ENCODE measurements at places on chromosomes 11 and 22.

GRCh38 chr11:1949302-1949701 lies 2.2 kb downstream of the MRPL23 start:
- no peak for DNase-seq

DNA sequence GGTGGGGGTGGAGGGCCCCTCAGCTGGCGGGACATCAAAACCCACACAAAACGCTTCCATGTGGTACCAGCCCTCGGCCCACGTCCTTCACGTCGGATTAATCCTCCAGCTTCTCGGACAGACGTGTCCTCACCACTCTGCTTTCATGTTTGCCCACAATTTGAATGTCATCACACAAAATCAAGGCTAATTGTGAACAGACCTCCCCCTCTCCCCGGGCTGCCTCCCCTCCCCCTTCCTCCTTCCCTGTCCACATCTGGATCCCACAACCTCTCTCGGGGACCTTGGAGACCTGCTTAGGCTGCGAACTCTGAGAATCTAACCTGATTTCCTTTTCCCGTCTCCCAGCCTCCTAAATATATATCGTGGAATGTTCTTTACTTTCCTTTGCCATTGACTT lies 262.9 kb downstream of the MN1 start:
- DNase-seq, result no peak

DNA sequence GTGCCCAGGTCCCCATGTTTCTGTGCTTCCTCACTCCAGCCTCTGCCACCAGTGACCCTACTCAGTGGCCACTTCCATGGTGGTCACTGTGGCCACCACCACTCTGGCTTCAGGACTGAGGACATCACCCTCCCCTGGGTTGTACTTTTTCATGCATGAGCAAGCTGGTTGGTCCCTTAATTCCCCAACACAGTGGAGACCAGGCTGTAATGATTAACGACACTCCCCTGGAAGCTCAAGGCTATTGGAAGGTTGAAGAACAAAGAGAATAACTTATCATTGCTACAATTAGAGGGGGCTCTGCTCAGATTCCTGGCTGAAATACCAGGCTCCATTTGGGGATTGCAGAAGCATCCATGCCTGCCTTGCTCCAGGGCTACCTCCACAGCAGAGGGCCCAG lies 10.5 kb downstream of the PLAAT4 start:
- DNase-seq, result no peak

DNA sequence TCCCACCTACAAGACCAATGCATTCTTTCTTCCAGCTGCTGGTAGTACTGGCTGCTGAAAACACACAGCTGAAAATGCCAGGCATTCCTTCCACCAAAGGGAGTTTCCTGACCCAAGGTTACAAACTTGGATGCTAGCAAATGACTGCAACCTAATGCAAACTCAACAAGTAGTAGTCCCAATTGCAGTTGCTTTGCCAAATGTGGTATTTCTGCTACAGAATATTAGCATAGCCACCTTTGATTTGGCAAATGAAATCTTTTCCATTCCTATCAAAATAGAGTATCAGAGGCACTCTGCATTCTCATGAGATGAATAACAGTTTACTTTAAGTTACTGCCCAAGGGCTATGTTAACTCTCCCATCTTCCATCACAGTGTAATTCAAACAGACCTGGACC lies 172.0 kb upstream of the ARHGAP42 start:
- no peak for DNase-seq

GRCh38 chr11:109423466-109424190 lies 1.6 kb downstream of the C11orf87 start:
- DNase-seq, result no peak

- no peak for DNase-seq
These were observed 45.3 kb upstream of the CD5 start for GRCh38 chr11:61056981-61057380.

GRCh38 chr11:4061700-4062099 lies 32.9 kb upstream of the RRM1 start:
- DNase-seq, result no peak

- DNase-seq, result no peak
These were observed 9.1 kb upstream of the TCF20 start for GRCh38 chr22:42279425-42280020.

DNA sequence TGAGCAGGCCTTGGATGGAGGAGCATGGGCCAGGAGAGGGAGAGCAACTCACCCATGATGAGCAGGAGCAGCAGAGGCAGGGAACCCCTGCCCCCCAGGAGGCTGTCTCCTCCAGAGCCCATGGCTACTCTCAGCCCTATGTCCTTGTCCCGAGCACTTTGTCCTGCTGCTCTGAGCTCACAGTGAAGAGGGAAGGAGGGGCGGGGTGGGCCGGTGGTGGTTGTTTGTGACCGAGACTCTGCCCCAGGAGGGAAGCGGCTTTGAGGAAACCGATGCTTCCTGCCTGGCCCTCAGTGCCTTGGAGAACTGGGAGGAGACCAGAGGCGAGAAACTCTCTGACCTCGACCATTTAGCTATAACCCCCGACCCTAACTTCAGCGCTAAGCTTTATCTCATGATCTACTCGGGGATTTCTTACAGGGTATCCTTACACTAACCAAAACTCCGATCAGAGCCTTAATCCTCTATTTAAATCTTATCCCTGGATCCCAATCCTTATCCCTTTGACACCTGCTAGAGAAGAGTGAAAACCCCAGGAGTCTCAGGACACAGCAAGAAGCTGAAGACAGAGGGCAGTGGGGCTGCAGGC lies at the start of gene ROBO4:
ROBO4 (minus strand) TSS at position 192 of the 589 bp plus-strand sequence; CDS start at position 122, 70 bp downstream.
- no peak for DNase-seq

DNA sequence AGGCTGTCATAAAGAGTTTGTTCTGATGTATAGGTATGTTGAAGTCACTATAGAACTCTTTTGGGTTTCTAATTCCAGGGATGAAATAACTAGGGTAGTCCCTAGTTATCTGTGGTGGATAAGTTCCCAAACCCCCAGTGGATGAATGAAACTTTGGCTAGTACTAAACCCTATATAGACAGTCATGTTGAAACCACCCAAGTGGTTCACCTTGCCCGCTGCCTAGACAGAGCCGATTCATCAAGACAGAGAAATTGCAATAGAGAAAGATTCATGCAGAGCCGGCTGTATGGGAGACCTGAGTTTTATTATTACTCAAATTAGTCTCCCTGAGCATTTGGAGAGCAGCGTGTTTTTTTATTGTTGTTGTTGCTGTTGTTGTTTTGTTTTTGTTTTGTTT lies 23.8 kb upstream of the NUCB2 start:
- DNase-seq, result no peak

DNA sequence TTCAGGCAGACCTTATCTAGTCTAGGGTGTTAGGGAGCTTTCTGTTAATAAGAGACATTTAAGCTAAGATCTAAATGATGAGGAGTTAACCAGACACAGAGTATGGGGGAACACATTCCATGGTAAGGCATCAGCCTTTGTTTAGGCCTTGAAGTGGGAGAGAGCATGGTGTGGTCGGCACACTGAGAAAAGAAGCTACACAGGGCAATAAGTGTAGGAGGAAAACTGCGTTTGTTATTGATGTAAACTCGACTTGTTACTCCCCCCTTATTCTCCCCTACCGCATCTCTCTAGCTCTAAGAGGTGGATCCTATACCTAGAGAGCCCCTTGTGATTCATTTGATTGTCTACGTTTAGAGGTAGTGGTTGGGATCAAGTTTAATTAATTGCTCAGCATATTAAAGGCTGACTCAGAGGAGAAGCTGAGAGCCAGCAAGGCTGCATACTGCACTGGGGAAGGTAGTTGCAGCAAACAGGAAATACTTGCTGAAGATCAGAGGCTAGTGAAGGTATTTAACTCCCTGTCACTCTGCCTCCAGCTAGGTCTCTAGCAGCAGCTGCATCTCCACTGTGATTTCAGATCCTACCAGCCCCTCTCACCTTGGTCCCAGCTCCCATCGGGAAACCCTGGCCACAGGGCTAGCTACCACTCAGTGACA lies 86.8 kb upstream of the TEAD1 start:
- no peak for DNase-seq

DNA sequence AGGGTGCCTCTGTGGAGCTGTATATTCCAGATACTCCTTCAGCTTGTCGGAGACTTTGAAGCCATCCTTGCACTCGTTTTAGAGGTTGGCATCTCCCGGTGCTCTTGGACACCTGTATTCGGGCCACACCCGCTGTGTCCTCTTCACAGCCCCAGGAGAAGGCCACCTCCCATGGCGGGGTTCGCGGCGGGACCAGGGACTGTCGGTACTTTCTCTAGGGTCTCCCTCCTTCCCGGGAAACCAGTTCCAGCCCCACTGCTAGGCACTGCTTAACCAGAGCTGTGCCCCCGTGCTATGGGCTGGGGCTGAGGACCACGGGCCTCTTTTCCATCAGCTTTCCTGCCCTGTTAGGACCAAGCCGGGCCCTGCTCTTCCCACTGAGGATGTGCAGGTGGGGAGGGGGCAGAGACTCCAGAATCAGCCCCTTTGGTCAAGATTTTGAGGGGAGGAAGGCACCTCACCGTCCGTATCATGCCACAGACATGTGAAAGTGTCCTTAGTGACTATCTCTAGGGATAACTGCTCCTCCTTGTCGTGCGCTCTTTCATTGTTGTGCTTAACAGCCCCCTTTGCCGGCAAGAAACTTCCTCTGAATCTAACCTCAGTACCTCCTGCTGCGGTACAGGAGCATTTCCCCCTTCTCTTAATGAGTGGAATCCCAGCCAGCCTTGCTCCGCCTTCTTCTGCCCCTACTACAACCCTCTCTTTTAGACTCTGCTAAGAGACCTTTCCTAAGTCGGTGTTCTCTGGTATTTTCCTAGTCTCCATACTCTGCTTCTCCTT lies 1.2 kb upstream of the B3GAT1 start:
- no peak for DNase-seq

DNA sequence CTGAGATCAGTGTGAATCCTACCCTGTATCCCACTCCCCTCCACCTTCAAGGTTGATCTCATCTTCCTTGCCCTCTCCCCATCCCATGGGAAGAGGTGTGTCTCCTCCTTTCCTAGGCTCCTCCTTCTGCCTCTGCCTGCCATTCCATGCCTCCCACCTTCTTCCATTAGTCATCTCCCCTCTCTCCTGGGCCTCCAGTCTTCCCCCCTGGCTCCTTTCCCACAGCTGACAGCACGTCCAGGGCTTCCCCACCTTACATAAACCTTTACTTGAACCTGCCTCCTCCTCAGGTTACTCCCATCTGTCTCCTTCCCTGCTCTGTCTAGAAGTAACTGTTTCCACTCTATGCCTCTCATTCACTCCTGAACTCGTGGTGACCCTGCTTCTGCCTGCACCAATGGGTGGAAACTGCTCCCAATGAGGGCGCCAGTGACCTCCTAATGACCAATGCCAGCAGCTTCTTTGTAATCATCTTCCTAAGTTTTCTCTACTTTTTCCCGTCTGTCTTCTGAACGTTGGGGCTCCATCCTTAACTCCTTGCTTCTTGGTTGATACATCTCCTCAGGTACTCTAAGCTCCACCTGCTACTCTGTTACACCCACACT lies 266.9 kb upstream of the NARS2 start:
- no peak for DNase-seq

- DNase-seq, result no peak
These were observed 2.9 kb upstream of the APOA1 start for GRCh38 chr11:116840224-116840745.

DNA sequence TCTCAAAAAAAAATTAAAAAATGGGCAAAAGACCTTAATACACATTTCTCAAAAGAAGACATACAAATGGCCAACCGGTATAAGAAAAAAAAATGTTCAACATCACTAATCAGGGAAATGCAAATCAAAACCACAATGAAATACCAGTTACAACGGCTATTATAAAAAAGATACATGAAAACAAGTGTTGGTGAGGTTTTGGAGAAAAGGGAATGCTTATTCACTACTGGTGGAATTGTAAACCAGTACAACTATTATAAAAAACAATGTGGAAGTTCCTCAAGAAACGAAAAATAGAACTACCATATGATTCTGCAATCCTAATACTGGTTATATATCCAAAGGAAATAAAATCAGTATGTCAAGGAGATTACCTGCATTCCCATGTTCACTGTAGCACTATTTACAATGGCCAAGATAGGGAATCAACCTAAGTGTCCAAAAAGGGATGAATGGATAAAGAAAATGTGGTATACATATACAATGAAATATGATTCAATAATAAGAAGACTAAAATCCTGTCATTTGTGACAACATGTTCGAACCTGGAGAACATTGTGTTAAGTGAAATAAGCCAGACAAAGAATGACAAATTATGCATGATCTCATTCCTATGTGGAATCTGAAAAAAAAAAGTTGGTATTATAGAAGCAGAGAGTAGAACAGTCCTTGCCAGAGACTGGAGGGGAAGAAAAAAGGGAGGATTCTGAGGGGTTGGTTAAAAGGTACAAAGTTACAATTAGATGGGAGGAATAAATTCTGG lies 256.9 kb upstream of the PITPNB start:
- no peak for DNase-seq

DNA sequence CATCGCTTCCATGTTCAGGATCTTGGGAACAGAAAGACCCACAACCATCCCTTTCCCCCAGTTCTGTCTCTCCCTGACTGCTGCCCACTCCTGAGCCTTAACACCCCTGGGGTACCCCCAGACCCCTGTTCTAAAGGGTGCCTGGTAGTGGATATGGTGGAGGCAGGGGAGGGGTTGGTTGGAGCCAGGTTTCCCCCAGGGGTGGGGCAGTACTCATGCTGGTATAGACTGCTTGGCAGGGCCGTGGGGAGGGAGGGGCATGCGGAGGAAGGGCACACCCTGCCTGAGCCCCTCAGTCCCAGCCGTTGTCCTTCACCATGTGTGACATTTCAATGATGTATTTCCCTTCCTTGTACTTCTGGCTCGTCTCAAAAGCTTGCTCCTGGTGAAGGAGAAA lies 4.0 kb downstream of the YPEL4 start:
- no peak for DNase-seq

DNA sequence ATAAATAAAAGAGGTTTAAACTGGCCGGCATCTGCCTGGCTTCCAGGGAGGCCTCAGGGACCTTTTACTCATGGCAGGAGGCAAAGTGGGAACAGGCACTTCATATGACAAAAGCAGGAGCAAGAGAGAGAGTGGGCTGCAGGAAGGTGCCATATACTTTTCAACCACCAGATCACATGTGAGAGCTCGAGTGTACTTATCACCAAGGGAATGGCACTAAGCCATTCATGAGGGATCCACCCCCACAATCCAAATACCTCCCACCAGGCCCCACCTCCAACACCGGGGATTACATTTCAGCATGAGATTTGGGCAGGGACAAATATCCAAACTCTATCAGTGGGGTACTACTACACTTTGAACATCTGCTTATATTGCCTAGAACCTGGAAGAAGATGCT lies 126.5 kb downstream of the PARVA start:
- no peak for DNase-seq

GRCh38 chr11:25844811-25845210 lies 487.1 kb upstream of the ANO3 start:
- no peak for DNase-seq

GRCh38 chr11:56577621-56578020 lies at the start of gene OR5M10:
OR5M10 (minus strand) TSS chr11:56577721; CDS start chr11:56577721, 0 bp downstream.
- no peak for DNase-seq

GRCh38 chr11:73931039-73931645 lies 19.7 kb upstream of the DNAJB13 start:
- DNase-seq, result no peak

DNA sequence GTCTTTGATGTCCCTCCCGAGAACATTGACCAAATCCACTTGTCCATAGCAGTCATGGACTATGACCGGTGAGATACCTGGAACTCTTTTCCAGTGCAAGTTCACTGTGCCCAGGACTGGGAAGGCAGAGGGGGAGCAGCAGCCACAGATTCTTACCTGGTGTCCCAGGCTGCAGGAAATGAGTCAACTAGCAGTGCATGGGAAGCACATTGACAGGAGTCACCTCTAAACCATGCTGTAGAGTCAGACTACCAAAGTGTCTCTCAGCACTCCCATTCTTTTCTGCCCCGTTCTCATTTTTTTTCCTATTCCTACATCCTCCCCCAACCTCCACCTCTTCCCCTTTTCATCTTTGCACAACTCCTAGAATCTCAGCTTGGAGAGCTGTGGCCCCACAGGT lies 67.2 kb upstream of the OLFML1 start:
- DNase-seq, result no peak

- no peak for DNase-seq
These were observed 23.7 kb upstream of the CTR9 start for GRCh38 chr11:10727146-10727851.
